SW 1271 (cell line): ENCODE measurements at places on chromosomes 2 and 18.
A peak's percentile ranks its signal among the peaks of the same experiment; 100 is the strongest.

GRCh38 chr2:106282462-106283170 lies 88.5 kb upstream of the UXS1 start:
- no peak for DNase-seq

- peak; percentile 18 for DNase-seq
Observed at GRCh38 chr2:159684796-159685195, 27.5 kb upstream of the MARCHF7 start.

DNA sequence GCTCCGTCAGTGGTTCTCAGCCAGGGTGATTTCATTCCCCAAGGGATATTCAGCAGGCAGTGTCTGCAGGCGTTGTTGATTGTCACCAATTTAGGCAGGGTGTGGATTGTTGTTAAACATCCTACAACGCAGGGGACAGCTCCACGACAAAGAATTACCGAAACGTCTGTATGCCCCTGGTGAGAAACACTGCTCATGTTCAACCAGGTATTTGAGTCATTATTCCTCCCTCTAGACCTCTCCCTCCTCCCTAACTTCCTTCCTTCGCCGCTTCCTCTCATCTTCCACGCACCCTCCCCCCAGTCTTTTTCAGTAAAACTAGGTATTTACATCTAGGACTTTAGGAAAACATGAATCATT lies 50.8 kb downstream of the NCK2 start:
- no peak for DNase-seq

GRCh38 chr2:78068808-78069207 lies 546.6 kb upstream of the LRRTM4 start:
- DNase-seq = no peak

GRCh38 chr18:60146220-60146960 lies 226.2 kb downstream of the MC4R start:
- no peak for DNase-seq

DNA sequence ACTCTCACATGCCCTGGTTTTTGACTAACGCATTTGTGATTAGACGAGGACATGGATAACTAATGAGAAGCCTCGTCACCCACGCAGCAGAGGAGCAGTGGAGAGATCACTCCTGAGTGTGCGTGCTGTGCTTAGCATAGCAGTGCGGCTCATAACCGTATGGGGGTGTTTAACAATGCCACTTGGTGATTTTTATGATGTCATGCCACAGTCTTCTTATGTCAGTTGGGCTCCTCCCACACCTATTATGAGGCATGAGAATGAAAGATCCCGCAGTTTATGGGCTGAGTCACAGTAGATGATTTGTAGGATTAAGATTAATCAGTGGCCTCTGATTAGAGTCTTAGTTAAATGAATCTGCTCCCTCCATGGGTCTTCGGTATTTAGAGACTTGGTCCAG lies 2.5 kb upstream of the SMIM21 start:
- DNase-seq = no peak

DNA sequence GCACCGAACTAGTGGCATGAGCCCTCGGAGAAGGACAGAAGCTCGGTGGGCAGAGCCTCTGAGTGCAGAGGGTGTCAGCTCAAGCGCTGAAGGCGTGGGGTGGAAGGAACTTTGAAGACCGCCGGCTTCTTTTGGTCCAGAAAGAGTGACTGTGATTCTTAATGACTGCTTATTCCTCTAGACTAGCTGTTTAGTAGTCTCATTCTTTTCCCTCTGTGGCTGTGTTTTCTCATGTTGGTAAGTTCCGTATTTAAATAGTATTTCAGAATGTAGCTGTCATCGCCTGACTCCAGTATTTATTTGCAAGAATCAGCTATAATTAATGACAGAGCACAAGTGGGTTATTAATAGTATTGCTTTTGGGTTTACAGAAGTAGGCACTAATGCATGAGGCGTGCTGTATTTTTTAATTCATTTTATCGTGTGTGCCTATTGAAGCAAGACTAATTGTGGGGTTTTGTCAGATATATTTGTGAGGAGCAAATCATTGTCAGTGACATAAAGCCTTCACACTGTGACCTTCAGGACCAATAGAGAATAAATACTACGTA lies 80.8 kb upstream of the NFATC1 start:
- no peak for DNase-seq

GRCh38 chr18:79620576-79621165 lies 58.9 kb upstream of the CTDP1 start:
- no peak for DNase-seq

- no peak for DNase-seq
Observed at GRCh38 chr2:218927876-218928275, 31.6 kb upstream of the CDK5R2 start.

GRCh38 chr2:108220191-108220590 lies 19.6 kb upstream of the SULT1C3 start:
- no peak for DNase-seq

GRCh38 chr18:46031741-46032140 lies 40.3 kb downstream of the PSTPIP2 start:
- DNase-seq = no peak

- DNase-seq = no peak
Observed at GRCh38 chr2:228839421-228839876, 431.6 kb downstream of the PID1 start.

- no peak for DNase-seq
Observed at GRCh38 chr2:144240656-144241339, 279.1 kb downstream of the ZEB2 start.

DNA sequence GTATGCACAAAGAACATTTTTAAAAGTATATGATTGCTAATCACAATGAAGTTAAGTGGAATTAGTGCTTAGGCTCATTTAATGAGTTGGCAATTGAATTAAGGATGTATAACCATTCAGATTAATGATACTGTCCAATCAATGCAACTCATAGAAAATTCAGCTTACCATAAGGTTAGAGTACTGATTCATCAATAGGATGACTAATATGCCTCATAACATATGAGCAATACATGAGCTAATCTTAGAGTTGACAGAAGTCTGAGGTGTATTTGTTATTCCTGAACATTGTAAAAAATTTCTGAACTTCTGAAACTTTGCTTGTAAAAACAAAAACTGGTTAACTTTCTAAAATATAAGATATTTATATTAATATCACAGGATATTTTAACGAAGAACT lies 118.3 kb upstream of the NETO1 start:
- no peak for DNase-seq

DNA sequence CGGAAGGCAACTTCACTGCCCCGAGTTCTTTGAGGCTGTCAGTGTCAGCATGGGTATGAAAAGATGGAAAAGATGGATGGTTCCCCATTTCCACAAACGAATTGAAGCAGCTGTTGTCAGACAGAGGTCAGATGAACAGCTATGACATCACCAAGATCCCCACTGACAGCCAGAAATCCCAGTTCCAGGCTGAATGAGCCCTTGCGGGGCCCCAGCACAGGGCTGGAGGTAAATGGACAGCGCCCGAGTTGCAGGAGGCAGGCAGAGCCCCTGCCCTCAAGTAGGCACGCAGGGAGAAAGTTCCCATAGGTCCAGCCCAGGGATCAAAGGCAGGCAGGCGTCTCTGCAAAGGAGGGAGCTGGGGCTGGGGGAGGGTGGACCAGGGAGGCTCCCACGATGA lies 169.5 kb upstream of the AGAP1 start:
- DNase-seq = no peak

GRCh38 chr18:53790786-53791185 lies 433.7 kb downstream of the MBD2 start:
- DNase-seq = no peak

DNA sequence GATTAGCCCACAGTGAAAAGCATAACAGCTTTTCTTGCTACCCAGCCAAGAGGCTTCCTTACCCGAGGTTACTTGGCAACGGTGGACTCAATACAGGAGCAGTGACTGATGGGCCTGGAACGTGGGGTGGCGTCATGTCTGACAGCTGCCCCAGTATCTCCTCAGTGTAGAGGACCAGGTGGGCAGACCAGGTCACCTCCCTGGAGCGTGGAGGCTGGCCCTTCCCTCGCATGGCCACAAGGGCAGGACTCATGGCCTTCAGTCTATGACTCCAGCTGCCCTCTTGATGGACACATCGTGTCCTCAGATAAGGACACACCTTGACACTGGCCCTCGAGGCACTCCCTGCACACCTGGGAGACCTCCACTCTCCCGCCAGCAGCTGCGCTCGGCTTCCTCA lies 6.4 kb downstream of the ASPRV1 start:
- DNase-seq = no peak

- no peak for DNase-seq
Observed at GRCh38 chr2:55146263-55146662, 85.8 kb downstream of the CLHC1 start.

DNA sequence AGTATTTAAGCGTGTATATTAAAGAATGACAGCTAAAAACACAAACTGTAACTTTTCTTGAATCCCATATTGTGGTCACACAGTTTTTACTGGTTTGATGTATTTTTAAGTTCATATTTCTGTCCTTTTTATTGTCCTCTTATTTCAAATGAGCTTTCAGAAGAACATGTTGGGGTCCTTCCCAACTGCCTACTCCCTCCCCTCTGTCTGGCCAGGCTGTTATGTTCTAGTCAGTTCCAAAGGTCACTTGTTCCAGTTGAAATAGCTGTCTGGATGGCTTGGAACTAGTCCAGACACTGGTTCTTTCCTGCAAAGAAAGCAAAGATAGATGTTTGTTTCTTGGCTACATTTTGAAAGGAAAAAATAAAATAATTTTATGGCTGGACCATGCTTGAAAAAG lies 306.9 kb downstream of the GULP1 start:
- DNase-seq = no peak

DNA sequence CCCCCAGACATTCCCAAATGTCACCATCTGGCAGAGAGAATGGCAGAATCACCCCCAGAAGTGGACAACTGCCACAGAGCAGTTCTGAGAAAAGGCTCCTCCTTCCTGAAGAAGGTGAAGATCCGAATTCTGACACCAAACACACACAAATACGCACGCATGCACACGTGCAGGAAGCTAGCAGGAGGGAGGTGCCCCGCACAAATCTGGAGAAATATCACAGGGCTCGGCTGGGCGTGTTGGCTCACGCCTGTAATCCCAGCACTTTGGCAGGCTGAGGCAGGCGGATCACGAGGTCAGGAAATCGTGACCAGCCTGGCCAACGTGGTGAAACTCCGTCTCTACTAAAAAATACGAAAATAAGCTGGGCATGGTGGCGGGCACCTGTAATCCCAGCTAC lies 38.5 kb upstream of the ATG16L1 start:
- DNase-seq = no peak

DNA sequence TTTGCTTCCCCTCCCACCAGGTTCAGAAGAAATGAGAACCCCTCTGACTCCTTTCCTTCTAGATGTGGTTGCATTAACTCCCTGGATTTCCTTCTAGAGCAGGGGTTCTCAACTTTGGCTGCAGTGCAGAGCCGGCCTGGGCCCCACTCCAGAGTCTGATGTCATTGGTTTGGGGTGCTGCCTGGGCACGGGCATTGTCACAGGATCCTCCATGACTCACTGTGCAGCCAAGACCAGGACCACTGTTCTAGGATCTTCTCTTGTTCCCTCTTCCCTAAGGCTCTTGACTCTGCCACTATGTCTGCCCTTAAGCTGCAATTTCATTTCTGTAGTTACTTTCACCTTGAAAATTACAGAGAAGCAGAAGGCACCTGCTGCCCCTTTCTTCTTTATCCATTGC lies 31.8 kb downstream of the TBC1D8 start:
- DNase-seq = no peak

GRCh38 chr2:204898928-204899640 lies 353.8 kb downstream of the PARD3B start:
- DNase-seq = no peak

GRCh38 chr18:47710451-47710850 lies 220.0 kb downstream of the SMAD2 start:
- DNase-seq = no peak

DNA sequence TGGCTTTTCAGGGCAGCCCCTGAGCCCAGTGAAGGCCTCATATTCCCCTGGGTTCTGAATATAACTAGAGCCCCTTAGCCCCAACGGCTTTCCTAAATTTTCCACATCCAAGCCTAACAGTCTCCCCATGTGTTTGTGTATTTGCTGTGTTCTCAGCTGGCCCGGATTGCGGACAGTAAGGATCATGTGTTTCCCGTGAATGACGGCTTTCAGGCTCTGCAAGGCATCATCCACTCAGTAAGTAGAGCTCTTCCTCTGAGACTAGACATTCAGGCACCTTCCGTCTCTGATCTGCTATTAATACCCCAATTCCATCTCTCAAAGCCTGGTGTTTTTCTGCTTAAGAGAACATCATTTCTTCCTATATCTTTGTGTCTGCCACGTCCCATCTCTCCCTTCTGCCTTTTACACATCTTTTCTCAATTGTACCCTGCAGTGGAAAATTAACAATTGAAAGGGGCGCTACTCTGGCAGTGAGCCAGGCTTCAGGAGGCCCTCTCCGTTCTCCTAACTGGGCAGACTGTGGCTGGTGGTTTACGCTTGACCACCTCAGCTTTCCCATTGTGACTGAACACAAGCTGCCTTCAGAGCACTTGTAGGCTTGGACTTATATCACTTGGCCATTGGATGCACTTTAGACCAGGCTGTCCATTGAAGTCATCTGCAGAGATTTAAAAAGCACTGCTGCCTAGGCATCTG lies 64.4 kb downstream of the ANTXR1 start:
- DNase-seq = no peak

DNA sequence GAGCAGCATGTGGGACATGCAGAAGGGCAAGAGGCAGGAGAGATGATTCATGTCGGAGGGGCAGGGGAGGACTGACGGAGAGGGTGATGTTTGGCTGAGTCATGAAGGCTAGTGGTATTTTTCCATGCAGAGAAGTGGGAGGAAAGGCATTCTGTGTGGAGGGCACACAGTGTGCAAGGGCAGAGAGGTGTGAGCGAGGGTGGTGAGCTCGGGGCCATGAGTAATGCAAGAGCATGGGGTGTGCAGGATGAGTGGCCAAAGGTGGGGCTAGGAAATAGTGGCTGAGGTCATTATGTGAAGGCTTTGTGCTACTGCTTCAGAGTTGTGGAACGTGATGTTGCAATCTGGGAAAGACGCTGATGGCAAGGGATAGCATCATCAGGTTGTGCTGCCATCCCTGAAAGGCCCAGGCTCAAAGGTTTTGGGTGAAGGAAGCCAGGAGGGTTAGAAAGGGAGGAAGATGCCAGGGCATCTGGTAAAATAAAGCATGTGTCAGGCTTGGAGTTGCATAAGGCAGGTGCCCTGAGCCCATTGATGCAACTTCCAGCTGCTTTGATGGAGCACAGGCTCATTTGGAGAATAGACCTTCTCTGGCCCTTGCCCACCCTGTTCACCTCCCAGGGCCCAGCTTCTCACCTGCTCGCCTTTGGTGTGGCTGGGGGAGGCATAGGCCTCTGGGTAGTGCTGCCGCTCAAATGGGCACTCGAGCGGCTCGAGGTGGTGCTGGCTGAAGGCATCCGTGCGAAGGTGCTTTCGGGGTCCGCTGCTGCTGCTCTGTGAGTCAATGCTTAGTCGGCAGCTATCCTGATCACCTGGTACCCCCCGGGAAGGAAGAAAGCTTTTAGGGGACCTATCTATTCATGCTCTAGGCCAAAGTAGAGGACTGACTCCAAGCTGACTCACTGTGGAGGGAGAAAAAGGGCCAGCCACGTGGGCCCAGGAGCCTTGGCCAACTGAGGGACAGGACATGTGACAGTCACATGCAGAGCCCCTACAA lies 37.5 kb downstream of the PAX8 start:
- peak; percentile 100 for DNase-seq

- no peak for DNase-seq
Observed at GRCh38 chr2:227214622-227215041, 50.2 kb downstream of the COL4A3 start.
